ENCODE measurements at places on chromosomes 3 and 15. TPM values are rescaled to one million over a fixed set of nuclear protein-coding genes. Genes with fewer than 3 reads are reported as not detected.

The WNT5A gene
- total RNA-seq, result not detected

The ZNF660 gene
- total RNA-seq, result 2.0 TPM

The CCDC50 gene
- total RNA-seq, result 4.9 TPM

The RHOV gene
- total RNA-seq, result not detected

The TRIM42 gene
- not detected for total RNA-seq

The KBTBD13 gene
- total RNA-seq, result not detected

The ONECUT1 gene
- not detected for total RNA-seq

The CYP19A1 gene
- not detected for total RNA-seq

The GJD2 gene
- total RNA-seq, result not detected

The CRYGS gene
- 4.5 TPM for total RNA-seq

The GRAMD2A gene
- not detected for total RNA-seq

The SPPL2A gene
- total RNA-seq, result 74.1 TPM

The SLC22A14 gene
- total RNA-seq, result 0.17 TPM

The PSMD6 gene
- 67.2 TPM for total RNA-seq

The GOLGA8G gene
- not detected for total RNA-seq

The P2RY13 gene
- total RNA-seq, result not detected

The COL7A1 gene
- total RNA-seq, result 1.0 TPM

The MAP6D1 gene
- total RNA-seq, result 1.6 TPM

The REC114 gene
- not detected for total RNA-seq

The SMCO1 gene
- total RNA-seq, result not detected

The LIPC gene
- total RNA-seq, result 7.4 TPM

The BNC1 gene
- not detected for total RNA-seq

The AEN gene
- 38.2 TPM for total RNA-seq

The TMEM207 gene
- not detected for total RNA-seq

The ZNF502 gene
- total RNA-seq, result 3.2 TPM

The FANCI gene
- 161 TPM for total RNA-seq

The CCNB2 gene
- 75.9 TPM for total RNA-seq

The SLC22A13 gene
- 0.57 TPM for total RNA-seq

The CCR3 gene
- total RNA-seq, result 1.9 TPM

The SEMA3G gene
- 0.06 TPM for total RNA-seq

The KLHL6 gene
- total RNA-seq, result 36.9 TPM

The PLA2G4E gene
- not detected for total RNA-seq
